ENCODE measurements at places on chromosomes 16 and 17.
A peak's percentile ranks its signal among the peaks of the same experiment; 100 is the strongest.

DNA sequence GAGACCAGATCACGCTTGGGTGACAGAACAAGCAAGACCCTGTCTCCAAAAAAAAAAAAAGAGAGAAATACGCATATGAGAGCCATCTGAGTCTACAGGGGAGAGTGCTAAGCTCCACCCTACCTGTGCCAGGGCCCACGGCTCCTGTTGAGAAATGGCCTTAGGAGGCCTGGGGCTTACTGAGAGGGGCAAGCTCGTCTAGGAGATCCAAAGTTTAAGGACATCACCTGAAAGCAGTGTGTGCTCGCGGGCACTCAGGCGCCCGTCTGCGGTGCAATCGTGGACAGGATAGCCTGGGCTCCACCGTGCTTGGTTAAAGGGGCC lies 14.5 kb upstream of the BAIAP2 start:
- DNase-seq: no peak

DNA sequence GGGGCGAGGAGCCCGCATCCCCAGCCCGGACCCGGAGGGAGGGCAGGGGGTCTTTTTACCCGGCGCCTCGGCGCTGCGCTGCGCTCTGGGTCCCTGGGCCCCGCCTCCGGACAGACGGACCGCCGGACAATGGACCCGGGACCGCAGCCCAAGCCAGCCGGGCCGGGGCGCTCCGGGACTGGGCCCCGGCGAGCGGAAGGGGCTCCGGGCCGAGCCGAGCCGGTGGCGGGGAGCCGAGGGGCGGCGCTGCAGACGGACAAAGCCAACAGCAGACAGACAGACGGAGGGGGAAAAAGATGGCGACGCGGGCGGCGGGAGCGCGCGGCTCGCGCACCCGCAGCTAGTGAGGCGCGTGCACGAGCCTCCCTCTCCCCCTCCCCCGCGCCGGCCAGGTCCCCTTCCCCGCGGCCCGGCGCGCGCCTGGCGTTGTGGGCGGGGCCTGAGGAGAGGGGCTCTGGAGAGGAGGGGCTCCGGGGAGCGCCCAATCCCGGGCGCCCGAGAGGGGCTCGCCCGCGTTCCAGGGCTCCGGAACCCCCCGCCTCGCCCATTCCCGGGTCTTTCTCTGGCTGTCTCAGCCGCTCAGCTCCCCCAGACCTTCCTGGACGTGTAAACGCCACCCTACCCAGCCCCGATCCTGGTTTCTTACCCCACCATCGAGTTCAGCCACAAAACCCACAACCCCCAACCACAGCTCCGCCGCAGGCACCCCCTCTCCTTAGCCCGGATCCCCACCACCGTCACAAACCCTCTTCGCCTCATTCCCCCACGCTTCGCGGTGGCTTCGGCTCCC lies at the start of gene ZNF821:
ZNF821 (minus strand) TSS at position 334 of the 790 bp plus-strand sequence. CDS start 4,236 bp downstream, outside the sequence.
- DNase-seq: peak; percentile 64

DNA sequence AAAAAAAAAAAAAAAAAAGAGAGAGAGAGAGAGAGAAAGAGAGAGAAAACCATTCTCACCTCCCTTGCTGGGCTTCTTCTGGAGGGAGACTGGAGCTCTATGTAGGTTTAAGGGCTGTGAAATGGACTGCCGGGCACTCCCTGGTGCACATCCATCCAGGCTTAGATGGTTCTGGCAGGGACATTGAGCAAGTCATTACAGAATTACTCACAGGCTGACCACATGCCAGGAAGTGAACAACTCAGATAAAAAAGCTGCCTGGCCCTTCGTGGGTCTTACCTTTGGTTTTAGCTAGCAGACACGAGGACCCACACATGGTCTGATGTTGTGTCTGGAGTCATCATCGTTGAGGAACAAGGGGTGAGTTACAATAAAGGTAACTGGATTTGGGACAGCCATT lies 847.4 kb upstream of the EEF2KMT start:
- no peak for DNase-seq

DNA sequence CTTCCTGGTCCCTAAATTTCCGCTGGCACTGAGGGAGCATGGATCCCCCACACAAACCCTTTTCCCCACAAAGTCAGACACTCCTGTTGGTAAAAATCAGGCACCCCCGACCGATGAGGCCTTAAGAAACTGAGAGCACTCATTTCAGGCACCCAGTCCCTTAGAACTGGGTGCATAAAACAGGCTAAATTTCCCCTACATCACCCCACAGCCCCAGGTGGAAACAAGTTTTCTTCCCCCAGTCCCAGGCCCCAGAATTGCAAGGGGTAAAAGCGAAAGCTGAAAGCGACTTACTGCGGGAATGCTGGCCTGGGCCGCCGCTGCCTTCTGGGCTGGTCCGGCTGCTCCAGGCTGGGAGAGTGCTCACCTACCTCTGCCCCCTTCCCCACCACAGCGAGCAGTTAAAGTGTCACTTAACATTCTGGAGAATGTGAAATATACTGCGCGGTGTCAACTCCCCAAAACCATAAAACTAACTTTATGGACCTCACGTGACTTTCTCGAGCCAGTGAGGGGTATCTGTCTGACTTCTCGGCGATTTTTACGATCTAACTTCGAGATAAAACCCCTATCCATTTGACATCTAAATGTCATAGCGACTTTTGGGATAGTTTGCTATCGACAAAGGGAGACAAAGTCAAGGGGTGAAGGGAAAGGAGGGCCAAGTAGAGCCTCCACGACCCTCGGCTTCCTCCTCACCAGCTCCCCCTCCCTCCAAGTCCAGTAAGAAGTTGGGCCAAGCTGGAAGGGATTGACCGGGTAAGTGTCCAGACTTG lies at the start of gene HOXB3:
HOXB3 (minus strand) TSS at position 411 of the 776 bp plus-strand sequence. CDS start 37,767 bp downstream, outside the sequence.
- no peak for DNase-seq

All from nucleus accumbens (tissue), 56 donors.